ENCODE measurements at places on chromosomes 3 and 15.
A peak's percentile ranks its signal among the peaks of the same experiment; 100 is the strongest.

DNA sequence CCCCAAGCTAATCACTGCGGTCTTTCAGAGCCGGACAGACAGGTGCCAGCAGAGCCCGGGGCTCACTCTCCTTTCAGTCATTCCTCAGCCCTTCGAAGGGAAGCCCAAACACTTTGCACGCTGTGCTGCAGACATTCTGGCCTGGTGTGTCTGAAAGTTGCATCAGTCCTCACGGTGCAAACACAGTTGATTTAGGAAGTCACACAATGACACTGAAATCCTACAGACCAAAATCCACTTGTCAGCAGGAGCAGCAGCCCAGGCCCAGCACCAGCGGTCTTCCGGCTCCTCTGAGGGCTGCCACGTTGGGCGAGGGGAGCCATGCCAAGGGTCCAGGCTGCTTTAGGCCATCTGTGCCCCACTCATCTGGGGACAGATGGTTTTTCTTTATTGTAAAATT, 61.6 kb downstream of the RGMA start:
- no peak for DNase-seq

DNA sequence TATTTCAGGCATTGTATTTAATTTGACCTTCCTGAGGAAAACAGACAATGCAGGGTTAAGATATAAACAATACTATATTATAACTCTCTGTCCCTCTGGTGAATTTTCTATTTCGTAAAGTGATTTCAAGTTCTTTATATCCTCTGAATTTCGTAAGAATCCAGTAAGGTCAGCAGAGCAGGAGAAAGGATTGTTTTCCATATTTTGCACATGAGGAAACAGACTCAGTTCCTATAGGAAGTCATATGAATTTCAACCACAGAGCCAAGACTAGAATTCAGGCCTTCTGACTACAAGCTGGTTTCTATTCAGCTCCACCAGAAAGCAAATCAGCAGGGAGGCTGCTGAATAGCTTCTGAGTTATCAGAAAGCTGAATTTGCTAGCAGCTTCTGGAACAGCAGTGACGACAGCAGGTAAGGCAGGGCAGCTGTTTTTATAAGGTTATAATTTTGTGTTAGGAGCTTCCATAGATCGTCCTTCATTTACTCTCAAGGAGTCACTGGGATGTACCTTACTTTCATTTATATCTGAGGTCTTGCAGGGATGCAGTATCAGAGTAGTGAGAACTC, 11.1 kb upstream of the PLAAT1 start:
- no peak for DNase-seq

- DNase-seq = no peak
Observed at GRCh38 chr3:127820221-127820825, 2.0 kb downstream of the MGLL start.

GRCh38 chr15:75815811-75816719, 27.2 kb upstream of the UBE2Q2 start:
- DNase-seq = no peak

DNA sequence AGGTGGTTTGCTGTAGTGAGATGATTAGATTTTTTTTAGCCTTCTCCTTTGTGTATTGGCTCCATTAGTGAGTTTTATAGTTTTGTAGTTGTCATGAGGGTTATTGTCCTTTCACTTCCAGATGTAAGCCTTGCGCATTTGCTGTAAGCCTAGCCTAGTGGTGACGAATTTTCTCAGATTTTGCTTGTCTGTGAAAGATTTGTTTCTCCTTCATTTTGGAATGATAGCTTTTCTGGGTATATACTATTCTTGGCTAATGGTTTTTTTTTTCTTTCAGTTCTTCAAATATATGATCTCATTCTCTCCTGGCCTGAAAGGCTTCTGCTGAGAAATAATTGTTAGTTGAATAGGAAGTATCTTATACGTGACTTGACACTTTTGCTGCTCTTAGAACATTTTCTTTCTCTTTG, 166.5 kb upstream of the THRB start:
- DNase-seq = no peak

GRCh38 chr3:171150945-171151344, 124.4 kb upstream of the SLC2A2 start:
- no peak for DNase-seq

DNA sequence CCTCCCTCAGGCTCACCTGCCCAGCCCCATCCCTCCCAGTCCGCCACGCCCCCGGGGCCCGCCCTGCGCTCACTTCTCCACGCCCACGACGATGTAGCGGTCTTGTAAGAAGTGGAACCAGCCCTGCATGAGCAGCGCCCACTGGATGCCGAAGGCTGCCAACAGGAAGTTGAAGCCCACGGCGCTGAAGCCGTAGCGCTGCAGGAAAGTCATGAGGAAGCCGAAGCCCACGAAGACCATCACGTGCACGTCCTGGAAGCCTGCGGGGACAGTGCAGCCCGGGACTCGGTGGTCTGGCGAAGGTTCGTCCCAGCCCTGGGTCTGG, 9.7 kb downstream of the RHCG start:
- DNase-seq = peak; percentile 54

- DNase-seq = peak; percentile 12
Observed at GRCh38 chr3:17639257-17639656, 103.2 kb downstream of the TBC1D5 start.

DNA sequence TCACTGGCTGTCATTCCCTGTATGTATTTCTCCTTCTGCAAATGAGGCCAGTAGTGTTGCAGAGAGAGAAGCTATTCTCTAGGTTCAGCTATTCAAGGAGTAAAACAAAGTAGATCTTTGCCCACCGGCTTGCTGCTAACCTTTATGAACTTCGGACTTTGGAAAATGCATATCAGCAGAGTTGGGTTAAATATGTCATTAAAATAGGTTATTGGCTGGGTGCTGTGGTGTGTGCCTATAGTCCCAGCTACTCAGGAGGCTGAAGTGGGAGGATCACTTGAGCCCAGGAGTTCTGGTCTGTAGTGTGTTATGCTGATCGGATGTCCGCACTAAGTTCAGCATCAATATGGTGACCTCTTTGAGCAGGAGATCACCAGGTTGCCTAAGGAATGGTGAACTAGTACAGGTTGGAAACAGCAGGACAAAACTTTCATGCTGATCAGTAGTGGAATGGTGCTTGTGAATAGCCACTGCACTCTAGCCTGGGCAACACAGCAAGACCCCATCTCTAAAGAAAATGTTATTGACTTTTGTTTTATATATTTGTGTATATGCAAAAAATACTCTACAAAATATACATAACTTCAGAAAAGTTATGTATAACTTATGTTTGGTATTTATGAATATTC, 53.4 kb downstream of the SACM1L start:
- no peak for DNase-seq

- DNase-seq = no peak
Observed at GRCh38 chr3:52072020-52072419, 15.6 kb upstream of the DUSP7 start.

DNA sequence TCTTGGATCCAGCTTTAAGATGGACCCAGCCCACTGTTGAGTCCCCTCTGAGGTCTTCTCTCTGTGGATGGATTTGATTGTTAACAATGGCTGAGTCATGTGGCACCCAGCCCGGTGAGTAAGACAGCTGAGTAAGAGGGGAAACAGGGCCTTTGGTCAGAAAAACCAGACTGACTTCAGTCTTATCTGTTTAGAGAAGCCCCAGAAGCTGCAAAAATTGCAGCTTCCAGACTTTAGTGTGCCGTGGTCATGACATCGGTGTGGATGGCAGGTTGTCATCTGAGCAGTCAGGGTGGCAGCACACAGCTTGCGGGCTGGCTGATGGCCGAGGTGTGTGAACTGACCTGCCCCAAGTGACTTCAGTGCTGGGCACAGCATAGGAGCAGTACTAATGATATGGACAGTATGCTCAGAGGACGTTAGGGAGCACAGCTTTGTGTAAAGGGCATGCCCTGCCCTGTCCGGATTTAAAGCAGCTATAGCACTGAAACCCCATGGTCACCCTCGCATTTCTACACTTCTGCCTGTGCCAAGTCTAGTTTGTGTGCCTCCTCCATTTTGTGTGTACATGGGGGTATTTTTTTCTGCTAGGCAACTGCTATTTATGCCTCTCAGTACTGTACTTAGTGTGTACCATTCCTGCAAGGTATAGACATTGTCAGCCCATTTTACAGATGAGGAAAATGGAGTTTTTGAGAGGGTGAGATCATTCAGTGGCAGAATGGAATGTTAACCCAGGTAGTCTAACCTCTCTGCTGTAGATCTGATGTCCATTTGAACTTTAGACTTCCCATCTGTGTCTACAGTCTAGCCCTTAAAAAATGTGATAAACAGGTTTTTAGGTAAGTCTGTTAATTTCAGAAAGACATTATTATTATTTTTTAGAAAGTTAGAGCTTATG, 44.4 kb downstream of the FLNB start:
- peak; percentile 88 for DNase-seq

GRCh38 chr3:147404800-147405230, 1.5 kb downstream of the ZIC4 start:
- no peak for DNase-seq

DNA sequence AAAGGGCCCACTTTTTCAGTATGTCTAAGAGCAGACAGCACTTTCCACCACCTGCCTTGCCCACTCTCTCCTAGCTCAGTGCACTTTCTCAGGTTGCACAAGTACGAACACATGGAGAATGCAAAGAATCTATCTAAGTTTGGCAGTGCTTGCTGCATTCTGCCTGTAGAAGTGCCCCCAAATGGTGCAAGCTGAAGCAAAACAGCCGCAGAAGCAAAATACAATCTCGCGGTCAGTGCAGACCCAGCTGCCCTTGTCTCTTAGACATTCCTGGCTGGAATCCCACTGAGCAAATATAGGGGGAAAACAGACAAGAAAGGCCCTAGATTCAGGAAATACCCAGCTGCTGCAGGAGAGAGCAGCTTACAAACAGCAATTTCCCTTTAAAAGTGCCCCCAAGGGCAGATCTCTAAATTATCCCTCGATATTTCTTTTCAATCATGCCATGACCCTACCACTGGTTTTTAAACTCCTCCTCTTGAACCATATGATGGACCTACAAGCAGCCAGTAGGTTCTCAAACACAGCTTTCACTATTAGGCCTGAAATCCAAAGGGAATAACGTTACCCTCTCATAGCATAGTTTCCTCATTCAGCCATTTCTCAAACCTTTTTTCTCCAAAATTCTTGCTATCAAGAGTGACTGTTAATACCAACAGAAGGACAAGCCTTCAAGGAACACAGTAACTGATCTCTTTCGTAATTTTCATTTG, 67.0 kb downstream of the TNIK start:
- no peak for DNase-seq

DNA sequence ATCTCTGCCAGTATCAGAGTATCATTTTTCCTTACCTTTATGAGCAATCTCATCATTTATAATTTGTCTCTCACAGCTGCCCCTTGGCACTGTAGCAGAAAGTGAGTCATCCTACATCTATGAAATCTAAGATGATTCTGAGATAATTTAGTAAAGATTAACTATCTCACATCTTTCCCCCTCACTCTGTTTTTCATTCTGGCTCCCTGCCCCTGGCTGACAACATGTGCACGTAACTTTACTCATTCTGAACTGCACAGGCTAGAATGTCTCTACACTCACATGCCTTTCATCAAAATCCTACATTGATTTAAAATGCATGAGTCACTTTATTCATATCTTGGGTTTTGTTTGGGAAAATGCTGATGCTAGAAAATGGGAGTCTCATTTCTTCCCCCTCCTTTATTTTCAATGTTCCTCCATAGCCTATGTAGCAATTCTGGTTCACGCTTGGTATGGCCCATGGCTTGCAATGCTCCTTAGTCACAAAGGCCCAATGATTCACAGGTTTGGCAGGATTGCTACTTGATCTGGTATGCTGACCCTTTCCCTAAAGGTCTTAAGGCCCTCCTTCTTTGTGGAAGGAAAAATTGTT, 838.5 kb downstream of the TUSC7 start:
- peak; percentile 67 for DNase-seq

DNA sequence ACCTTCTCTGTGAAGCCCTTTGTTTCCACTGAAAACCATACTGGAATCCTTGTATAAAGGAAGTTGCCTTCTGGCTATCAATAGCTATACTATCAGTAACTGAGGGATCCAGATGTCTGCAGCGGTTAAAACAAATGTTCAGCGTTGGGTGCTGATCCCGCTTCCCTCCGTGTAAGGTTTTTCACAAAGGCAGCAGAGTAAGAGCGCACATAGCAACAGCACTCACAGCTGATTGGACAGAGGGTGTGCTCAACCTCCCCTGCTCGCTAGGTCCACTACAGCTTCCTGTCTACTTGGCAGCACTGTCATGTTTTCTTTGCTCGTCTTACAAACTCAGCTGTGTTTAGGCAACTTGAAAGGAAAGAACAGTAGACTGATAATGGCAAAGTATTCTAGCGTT, 27.3 kb downstream of the ATOSA start:
- peak; percentile 88 for DNase-seq

GRCh38 chr15:79901958-79902357, 5.1 kb upstream of the MTHFS start:
- DNase-seq = no peak

All from RWPE1 (cell line).